Upper lobe of left lung (tissue), 6 donors: ENCODE measurements at places on chromosomes 16 and 17. TPM values are rescaled to one million over a fixed set of nuclear protein-coding genes. Genes with fewer than 3 reads are reported as not detected.

DNA sequence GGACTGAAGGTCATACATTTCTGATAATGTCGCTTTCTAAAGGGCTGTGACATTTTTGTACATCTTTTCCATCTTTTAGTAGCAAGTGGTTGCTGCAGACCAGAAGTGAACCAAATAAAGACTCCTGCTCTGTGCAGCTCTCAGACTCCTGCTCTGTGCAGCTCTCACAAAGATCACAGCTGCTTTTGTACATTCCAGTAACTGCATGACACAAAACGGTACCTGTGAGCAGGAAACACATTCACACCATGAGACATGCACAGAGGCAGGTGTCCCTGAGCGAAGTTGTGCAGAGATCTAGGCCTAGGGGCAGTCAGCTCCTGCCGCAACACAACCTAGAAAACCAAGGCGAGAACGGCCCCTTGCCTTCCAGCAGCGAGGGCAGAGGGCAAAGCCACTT lies 67.5 kb downstream of the KLHDC4 start:
- DNase-seq: no peak

GRCh38 chr17:42559075-42559474 lies 2.9 kb upstream of the COASY start:
- no peak for DNase-seq

Gene FZD2
- 5.6 TPM for total RNA-seq

Gene PER1
- 310 TPM for total RNA-seq

GRCh38 chr16:4500272-4500671 lies 24.1 kb downstream of the HMOX2 start:
- no peak for DNase-seq

Gene TAC4
- total RNA-seq: not detected

- DNase-seq: no peak
Measured at GRCh38 chr17:77466140-77466539, 325.4 kb downstream of the SEC14L1 start.

Gene EVPLL
- 1.7 TPM for total RNA-seq

- no peak for DNase-seq
Measured at GRCh38 chr16:85145188-85145587, 32.9 kb upstream of the CIBAR2 start.

Gene CYB5B
- 53.2 TPM for total RNA-seq

- no peak for DNase-seq
Measured at GRCh38 chr17:78231991-78232858, 794 bp downstream of the TMEM235 start.

GRCh38 chr16:67571464-67571863 lies 9.1 kb downstream of the CTCF start:
- no peak for DNase-seq

Gene ANKRD40
- total RNA-seq: 43.6 TPM

DNA sequence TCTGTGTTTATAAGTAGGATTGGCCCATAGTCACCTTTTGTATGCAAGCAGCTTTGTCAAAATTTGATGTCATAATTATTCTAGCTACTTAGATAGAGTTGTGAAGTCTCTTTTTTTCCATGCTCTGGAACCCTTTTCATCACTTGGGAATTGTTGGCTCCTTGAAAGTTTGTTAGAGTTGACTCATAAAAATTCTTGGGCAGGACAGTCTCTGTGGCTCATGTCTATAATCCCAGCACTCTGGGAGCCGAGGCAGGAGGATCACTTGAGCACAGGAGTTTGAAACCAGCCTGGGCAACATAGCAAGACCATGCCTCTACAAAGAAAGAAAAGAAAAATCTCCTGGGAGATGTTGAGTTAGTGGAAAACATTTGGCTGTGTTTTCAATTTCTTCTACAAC lies 45.7 kb upstream of the MRC2 start:
- DNase-seq: no peak

- DNase-seq: no peak
Measured at GRCh38 chr17:30031214-30031869, 85.3 kb upstream of the NSRP1 start.

Gene CDRT15
- total RNA-seq: not detected

Gene POLR3K
- 6.9 TPM for total RNA-seq

- DNase-seq: no peak
Measured at GRCh38 chr17:73514146-73514863, 129.9 kb downstream of the SDK2 start.

DNA sequence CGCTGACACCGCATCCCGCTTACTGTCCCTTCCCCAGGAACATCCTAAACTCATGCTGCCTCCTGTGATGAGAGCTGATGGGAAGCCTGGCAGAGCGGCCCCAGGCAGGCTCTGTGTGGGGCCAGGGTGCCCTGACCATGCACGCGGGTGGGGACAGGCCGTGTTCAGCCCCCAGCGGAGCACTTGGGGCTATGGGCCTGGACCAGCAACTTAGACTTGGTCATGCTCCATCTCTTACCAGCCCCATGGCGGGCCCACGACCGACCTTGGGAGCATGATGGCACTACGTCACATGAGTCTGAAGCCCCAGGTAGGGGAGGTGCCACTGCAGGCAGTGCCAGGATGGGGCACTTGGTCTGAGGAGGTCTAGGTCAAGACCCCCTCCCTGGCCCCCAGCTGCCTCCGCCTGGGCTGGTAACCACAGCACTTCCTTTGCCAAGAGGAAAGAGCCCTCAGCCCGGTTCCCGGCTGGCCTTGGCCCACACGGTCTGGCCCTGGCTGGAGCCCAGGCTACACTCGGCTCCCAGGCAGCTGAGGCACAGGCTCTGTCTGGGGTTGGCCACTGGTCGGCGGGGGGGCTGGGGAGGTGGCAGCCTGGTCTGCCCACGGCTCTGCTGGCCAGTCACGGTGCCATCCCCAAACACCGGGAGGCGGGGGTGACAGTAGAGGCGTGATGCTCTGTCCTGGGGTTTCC lies 25.7 kb downstream of the BAHCC1 start:
- peak; percentile 70 for DNase-seq

DNA sequence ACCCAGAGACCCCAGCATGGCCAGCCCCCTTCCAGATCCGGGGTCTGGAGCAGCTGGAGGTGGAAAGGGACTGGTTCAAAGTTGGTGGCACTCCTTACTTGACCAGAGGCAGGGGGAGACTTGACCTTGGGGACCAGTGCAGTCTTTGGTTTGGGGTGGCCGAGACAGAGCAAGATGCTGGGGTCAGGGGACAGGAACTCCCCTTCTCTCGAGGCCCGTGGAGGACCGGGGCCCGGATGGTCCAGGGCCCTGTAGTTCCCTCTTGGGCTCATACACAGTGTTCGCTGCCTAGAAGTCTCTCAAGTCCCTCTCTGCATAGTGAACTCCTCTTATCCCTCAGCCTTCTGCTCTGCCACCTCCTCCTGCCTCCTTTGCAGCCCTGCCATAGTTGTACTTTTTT lies 601 bp upstream of the PRSS33 start:
- no peak for DNase-seq

Gene CCDC144A
- total RNA-seq: 8.3 TPM

Gene LIG3
- 29.5 TPM for total RNA-seq

- DNase-seq: no peak
Measured at GRCh38 chr17:71232801-71233559, 887.8 kb upstream of the SOX9 start.

DNA sequence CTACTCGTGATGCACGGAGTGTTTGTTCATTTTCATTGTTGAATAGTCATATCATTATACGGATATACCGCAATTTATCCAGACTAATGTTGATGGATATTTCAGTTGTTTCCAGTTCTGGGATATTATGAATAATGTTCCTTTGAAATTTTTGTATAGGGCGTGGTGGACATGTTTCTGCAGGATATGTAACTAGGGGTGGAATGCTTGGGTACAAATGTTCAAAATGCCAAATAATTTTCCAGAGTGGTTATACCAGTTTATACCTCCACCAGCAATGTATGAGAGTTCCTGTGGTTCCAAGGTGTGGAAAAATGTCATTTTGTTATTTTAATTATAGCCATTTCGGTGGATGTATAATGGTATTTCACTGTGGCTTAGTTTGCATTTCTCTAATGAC lies 53.6 kb downstream of the NUP88 start:
- DNase-seq: no peak

DNA sequence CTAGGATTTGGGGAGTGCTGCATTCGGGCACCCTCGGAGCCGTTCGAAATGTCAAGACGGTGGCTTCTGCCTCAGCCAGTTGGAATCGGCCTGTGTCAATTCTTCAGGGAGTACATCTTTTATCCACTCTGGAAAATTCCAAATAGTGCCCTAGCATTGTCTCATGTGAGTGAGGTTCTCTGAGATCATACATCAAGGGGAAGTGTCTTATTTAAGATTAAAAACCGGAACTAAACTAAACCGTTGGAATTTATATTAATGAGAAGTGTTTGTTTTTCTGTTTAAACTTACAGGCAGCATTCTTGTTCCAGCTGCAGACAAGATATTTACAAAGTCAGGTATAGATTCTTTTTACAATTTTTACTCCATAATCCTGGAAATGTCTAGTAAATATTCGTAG lies 56.8 kb downstream of the SLC47A1 start:
- DNase-seq: no peak

DNA sequence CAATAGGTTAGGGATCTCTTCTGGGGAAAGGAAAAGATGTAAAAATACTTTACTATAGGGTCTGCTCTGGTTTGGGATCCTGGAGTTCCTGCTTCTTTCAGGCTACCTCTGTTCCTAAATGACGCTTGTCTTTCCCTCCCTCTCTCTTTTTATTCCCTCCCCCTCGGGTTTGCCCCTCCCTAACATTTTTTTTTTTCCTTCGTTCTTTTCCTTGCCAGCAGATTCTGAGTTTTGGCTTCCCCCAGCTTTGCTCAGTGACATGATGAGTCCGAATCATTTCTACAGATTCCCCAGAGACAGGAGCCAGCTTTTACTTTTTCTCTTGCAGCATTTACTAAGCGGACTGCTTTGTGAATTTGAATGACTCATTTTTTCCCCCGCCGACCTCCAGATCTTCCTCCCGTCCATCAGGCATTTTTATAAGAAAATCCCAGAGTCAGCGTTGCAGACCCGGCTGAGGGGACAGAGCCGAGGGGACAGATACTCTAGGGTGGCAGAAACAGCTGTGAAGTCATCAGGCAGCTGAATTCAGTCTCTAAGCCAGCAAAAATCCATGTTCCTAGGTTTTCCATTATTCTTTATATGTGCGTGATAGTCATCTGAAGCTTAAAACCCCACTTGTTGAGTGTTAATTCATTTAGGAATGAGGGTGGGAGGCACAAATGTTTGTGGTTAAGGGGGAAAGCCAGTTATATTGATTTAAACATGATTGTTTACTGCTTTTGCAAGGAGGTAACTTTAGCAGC lies at the start of gene TMEM100:
TMEM100 (minus strand) TSS at position 123 of the 746 bp plus-strand sequence. CDS start 1,794 bp downstream, outside the sequence.
- no peak for DNase-seq

Gene PRSS21
- not detected for total RNA-seq

DNA sequence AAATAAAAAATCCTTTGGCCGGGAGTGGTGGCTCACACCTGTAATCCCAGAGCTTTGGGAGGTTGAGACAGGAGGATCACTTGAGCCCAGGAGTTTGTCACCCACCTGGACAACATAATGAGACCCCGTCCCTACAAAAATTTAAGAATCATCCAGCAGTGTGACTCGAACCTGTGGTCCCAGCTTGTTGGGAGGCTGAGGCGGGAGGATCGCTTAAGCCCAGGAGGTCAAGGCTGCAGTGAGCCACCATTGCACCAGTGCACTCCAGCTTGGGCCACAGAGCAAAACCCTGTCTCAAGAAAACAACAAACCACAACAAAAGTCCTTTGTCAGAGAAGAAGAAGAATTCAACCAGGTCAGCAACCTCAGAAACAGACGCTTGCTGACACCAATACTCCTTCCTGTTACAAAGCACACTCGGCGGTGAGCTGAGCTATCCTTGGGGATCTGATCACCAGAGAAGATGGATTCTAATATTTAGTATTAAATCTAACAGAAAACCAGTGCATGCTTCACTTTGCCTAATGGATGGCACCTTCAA lies 12.9 kb upstream of the PVALEF start:
- no peak for DNase-seq

GRCh38 chr17:74437702-74438101 lies 5.8 kb downstream of the GPRC5C start:
- no peak for DNase-seq

GRCh38 chr16:74666010-74666421 lies 661 bp downstream of the RFWD3 start:
- no peak for DNase-seq

DNA sequence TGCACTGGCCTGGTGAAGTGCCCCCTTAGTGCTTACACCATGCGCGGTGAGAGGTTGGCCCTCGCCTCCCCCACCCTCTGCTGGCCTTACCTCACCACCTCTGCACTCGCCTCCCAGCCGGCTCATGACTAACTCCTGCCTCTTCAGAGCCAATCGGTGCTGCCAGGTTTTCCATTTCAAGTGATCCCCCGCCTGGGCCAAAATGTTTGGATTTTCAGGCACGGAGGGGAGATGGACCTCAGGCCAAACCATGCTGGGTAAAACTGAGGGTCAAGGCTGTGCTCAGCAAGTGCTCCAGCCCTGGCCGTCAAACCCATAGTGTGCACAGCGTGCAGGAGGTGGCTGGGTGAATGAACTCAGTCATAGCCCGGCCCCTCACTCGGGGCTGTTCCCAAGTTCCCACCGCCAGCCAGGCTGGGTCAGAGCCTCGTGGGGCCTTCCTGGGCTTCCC lies 175.4 kb downstream of the SEC14L1 start:
- peak; percentile 60 for DNase-seq

DNA sequence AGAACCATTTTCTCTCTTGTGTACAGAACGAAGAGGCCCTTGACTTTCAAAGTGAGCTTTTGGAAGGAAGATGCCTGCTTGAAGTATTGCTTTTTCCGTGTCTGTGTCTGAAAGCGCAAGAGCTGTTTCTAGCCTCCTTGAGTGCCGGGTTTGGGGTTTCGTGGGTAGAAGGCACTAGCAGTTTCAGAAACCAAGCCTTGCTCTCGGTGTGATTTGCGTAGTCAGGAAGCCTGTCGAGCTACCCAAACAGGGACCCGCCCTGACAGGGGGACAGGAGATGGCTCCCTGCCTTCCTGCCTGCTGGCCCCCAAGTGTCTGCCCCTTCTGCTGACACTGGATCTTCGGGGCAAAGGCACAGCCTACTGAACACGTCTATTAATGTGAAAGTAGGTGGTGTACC lies 322.0 kb downstream of the MAF start:
- DNase-seq: peak; percentile 13

Gene NLGN2
- total RNA-seq: 16.8 TPM

- DNase-seq: no peak
Measured at GRCh38 chr16:87570572-87570937, 31.8 kb upstream of the JPH3 start.

- DNase-seq: no peak
Measured at GRCh38 chr16:86664522-86665318, 86.4 kb downstream of the FOXL1 start.

- DNase-seq: peak; percentile 6
Measured at GRCh38 chr17:64061178-64061898, 40.9 kb upstream of the ICAM2 start.

DNA sequence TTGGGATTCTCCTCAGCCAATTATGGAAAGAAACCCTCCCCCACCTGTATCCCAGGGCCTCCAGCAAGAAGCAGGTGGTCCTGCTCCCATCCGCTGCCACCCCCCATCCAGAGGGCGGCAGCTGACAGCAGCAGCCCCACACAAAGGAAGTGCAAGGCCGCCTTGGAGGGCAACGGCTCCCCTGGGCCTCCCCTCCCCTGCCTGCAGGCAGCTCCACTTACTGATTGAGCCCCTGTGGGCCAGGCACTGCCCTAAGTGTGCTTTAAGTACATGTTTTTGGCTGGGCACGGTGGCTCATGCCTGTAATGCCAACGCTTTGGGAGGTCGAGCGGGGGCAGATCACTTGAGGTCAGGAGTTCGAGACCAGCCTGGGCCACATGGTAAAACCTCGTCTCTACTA lies 257.6 kb downstream of the PARN start:
- DNase-seq: no peak

Gene CCDC78
- total RNA-seq: 69.1 TPM
